Liver (tissue), 10 donors: ENCODE measurements at places on chromosomes 4 and X.

GRCh38 chr4:2696423-2696822 lies 59.7 kb downstream of the TNIP2 start:
- DNase-seq: no peak

GRCh38 chr4:7941111-7941964 lies 1.7 kb upstream of the AFAP1 start:
- no peak for DNase-seq

DNA sequence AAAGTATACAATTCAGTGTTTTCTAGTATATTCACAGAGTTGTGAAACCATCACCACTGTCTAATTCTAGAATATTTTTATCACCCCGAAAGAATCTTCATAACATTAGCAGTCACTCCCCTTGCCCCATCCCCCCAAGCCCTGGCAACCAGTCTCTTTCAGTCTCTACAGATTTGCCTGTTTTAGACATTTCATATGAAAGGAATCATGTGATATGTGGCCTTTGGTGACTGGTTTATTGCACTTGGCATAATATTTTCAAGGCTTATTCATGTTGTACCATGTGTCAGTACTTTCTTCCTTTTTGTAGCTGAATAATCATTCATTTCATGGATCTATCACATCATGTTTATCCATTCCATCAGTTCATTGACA lies 371.7 kb downstream of the AFF2 start:
- no peak for DNase-seq

DNA sequence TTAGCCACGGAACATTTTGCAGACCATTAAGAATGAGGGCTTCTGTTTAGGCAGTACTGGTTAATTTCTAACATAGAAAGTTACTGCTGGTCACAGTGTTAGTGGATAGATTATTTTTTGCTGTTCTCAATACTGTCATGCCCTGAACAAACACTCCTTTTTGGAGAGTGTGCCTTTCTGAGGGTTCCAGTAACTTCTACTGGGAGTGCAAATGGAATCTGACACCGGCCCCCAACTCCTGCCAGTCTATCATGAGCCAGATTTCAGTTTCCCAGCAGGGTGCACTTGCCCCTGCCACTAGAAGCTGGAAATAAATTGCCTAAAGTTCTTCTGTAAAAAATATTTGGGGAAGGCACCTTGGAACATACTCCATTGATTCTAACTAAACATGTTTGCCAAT lies 224.4 kb upstream of the GPC4 start:
- DNase-seq: no peak

DNA sequence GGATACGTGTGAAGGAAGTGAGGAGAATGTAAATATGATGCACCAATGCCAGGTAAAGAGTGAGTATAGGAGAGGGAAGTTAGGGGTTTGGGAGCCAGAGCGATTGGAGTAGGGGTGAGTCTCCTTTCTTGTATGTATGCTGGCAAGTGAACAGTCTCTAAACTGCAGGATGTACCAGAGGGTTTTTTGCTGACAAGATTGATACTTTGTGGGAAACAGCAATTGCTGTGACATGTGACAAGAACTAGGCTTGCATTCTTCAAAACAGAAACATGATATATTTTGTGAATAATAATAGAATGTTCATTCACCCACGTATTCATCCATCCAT lies 706 bp downstream of the CHIC1 start:
- DNase-seq: no peak

DNA sequence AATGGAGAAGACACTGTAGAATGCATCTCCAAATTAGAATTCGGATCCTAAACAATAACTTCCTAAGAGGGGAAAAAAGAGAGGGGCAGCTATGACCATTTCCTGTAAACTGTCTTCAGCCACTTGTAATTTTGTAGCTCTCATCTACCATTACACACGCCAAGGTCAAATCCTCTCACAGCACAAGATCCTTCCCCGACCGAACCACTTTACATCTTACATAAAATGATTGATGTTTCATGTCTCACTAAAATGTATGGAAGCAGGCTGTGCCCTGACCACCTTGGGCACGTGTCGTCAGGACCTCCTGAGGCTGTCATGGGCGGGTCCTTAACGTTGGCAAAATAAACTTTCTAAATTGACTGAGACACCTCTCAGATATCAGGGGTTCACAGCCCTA lies 24.1 kb upstream of the PBDC1 start:
- no peak for DNase-seq

- DNase-seq: no peak
Measured at GRCh38 chr4:8867624-8868320, 3.9 kb downstream of the HMX1 start.

- DNase-seq: no peak
Measured at GRCh38 chr4:1869530-1870327, 1.5 kb upstream of the NSD2 start.

- no peak for DNase-seq
Measured at GRCh38 chr4:43457866-43458265, 565.4 kb downstream of the GRXCR1 start.

DNA sequence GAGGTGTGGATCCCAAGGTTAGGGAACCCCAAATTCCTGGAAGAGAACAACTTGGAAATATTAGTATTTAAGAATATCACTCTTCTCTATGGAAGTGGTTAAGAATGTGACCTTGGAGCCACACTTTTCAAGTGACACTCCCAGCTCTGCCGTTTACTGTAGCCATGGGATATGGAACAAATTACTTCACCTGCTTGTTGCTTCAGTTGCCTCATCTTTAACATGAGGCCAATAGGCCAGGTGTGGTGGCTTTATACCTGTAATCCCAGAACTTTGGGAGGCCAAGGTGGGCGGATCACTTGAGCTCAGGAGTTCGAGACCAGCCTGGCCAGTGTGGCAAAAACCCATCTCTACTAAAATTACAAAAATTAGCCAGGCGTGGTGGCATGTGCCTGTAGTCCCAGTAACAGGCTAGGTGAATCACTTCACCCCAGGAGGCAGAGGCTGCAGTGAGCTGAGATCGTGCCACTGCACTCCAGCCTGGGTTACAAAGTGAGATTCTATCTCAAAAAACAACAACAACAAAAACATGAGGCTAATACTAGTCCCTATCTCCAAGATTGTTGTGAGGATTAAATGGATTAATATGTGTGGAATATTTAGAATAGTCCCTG lies 13.0 kb downstream of the IL13RA1 start:
- DNase-seq: no peak

DNA sequence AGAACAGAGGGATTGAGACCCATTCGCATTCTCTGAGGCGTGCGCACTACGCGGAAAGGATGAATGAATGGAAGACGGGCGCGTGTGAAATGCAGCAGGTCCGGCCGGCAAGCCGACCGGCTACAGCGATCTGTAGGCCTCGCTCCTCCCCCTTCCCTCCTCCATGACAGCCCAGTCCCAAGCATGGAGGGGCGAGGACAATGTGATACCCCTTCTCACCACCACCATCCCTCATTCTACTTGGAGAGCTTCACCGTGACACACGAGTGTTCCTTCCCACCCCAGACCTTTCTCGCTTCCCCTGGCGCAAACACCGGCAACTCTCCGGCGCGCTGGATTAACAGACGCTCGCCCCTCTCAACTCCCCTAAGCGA lies 815 bp downstream of the EIF4E start:
- DNase-seq: peak; percentile 72

DNA sequence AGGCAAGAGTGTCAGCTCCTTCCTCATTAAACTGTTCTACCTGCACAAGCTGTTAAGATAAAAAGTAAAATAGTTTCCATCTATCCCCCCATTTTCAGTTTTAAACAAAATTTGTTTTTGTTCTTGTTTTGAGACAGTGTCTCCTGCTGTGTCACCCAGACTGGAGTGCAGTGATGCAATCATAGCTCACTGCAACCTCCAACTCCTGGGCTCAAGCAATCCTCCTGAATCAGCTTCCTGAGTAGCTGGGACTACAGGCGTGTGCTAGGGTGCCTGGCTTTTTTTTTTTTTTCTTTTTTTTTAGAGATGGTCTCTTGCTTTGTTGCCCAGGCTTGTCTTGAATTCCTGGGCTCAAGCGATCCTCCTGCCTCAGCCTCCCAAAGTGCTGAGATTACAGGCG lies 105.4 kb downstream of the HS6ST2 start:
- DNase-seq: no peak

- no peak for DNase-seq
Measured at GRCh38 chr4:169899295-169899694, 126.9 kb downstream of the MFAP3L start.

DNA sequence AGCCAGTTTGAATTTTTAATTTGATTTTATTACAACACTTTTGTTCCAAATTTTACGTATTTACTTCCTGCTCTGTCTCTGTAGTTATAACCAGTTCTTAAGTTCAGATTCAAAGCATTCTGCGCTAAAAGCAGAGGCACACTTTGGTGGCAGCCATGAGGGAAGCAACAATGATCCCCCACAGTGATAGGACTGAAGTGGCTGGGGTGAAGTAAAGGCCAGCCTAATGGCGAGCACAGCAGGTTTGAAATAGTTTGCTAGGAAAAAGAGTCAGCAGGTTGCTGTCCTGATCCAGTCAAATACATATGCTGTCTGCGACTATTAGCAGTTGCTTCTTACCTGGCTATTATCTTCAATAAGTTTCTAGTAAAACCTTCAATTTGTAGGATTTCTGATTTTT lies 176.3 kb downstream of the RPA4 start:
- no peak for DNase-seq

GRCh38 chrX:107168712-107169111 lies 37.5 kb downstream of the NUP62CL start:
- no peak for DNase-seq

- DNase-seq: no peak
Measured at GRCh38 chr4:146343199-146343598, 128.9 kb downstream of the REELD1 start.

DNA sequence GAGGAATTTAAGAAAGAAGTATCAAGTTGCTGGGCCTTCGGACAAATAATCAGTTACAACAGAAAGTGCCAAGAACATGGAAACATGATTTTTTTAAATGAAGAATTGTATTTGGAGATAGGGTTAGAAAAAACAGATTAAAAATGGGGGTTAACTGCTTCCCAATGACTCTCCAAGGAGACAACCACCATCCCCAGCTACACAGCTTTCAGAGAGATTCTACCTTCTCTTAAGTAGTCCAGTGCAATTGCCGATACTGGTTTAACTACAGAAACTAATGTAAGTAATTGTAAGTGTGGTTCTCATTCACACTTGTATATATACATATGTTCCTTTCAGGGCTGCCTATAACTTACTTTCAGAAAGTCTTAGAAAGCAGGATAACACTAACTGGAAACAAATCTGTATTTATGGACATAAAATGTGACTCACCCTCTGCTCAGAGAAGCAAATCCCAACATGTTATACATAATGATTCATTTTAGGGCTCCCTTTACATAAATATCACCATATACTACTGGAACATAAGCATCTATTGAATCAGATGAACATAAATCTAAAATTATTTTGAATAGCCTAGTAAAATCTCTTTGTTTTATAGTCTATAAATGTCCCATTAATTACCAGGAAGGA lies 248.9 kb upstream of the UGT8 start:
- no peak for DNase-seq

DNA sequence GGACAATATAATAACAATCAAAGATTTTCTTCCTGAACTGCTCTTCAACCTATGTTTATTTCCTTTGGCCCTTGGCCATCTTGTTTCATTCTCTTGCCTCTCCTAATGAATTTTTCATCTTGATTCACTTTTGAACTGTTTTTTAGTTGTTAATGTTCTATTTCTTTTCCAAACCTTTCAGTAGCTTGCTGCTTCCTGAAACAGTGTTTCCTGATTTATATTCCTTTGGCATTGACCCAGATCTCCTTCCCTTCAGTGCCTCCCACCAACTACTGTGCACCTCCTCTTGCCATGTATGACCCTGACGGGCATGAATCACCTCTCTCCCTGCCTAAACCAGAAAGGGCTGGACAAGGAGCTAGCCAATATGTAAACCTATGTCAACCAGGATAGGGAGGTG lies 25.6 kb upstream of the SPP1 start:
- DNase-seq: no peak

DNA sequence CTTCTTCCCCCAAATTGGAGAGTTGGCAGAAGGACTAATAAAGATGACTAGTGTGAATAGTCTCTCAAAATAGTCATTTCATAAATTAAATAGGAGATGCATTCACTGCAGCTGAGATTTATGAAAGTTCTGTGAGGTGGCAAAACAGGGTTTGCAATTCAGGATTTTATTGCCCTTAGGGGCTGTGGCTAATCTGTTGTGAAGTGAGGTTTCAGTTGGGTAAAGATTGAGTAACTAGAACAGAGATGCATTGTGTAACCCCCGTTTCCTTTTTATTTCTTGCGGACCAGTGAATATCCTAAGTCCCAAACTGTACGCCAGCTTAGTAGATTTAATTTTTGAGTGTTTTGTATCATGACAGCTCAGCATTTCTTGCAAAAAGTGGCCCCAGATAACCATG lies 16.2 kb upstream of the SCRG1 start:
- no peak for DNase-seq

GRCh38 chr4:42655269-42655637 lies 1.7 kb downstream of the ATP8A1 start:
- DNase-seq: no peak

- no peak for DNase-seq
Measured at GRCh38 chr4:182288534-182288933, 45.3 kb downstream of the TENM3 start.

DNA sequence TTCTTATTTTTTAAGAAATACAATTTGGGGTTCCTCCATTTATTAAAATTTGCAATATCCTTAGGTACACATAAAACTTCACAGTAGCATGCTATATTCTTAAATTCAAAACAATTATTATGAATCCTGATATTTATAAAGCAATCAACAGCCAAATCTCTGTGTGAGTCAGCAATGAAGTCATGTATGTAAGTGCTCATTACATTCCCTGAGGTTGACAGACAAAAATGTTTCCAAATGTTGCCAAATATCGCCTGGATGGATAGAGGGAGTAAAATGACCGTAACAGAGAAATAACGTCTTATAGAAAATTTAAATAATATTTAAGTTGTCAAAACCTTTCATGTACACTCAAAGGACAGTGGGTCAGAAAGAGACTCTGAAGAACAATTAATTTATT lies 220.0 kb downstream of the PCDH18 start:
- no peak for DNase-seq

GRCh38 chr4:76035799-76036380 lies at the start of gene CXCL11:
Gene CXCL11, minus strand, starts transcription at chr4:76036070. Its CDS starts 83 bp downstream, at chr4:76035987.
- no peak for DNase-seq

DNA sequence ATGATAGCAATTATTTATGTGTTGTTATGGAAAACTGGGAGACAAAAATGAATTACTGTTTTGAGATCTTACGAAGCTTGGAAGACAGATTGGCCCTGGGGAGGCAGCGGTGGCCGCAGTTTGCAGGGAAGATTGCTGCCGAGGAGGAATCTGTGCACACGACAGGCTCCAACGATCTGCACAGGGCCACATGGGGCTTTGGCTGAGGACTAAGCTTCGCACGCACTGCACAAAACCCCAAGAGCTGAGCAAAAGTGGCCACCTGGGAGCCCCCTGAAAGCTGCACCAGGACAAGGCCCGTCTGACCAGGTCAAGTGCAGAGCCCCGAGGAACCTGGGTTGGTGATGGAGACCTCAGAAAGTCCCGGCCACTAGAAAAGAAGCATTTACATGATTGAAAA lies 5.2 kb upstream of the PDE6B start:
- DNase-seq: no peak

DNA sequence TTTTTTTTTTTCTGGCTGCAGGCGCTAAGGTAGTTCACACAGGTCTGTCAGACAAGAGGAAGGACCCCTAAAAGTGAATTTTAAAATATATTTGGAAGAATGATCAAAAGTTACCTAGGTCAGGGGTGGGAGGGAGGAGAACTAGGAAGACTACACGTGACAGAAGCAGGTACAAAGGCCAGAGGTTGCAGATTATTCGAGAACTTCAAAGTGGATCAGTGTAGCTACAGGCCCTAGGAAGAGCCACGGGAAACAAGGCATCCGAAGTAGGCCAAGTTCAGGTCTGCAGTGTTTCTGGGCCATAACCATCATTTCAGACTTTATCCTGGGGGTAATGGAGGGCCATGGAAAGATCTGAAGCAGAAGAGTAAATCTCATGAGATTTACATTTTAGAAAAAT lies 16.5 kb downstream of the MAOB start:
- no peak for DNase-seq
